ENCODE measurements at places on chromosomes 7 and 10.
A peak's percentile ranks its signal among the peaks of the same experiment; 100 is the strongest.

DNA sequence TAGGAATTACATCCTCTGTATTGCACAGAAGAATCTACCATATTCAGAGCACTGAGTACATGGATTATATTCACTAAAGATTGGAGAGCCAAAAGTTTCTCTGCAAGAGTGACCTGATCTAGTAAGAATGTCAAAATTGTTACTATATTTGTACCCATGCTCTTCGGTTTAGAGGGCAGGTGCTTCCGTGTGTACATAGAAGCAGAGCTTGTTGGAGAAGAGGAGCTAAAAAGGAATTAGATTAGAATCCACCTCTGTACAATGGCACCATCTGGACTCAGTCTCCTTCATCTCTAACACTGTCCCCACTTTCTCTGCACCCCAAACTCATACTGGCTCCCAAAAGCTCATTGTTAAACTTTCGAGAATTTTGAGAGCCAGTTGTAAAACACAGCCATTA is 8.3 kb downstream of the CALD1 start:
- no peak for DNase-seq

DNA sequence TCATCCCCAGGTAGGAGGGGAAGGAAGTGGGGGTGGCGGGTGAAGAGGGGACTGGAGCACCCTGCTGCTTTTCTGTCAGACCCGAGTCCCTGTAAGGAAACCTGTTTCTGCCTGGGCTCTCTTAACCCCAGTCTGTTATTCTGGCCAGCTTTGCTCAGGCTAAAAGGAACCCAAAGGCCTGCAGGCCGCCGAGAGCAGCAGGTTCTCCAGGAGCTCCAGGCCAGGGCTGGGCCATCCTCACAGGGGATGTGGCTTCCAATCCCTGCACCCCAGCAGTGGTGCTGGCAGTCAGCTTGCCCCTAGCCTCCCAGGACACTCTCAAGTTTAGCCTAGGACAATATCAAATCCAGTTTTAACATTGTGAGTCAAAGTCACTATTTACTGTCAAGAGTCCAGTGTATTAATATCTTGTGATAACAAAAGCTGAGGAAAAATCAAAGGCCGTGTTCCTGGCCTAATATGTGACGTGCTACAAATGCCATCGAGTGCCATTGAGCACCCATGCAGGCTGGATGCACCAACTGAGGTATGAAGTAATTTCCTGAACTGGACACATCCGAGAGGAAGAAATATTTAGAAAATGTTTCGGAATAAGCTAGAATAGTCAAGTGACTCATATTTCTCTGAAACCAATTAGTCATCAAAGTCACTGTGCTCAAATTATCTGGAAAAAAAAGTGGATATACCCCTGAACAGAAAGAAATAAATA is 7.0 kb downstream of the PKD1L1 start:
- peak; percentile 61 for DNase-seq

- no peak for DNase-seq
Observed at GRCh38 chr7:36802459-36803135, 78.3 kb upstream of the AOAH start.

DNA sequence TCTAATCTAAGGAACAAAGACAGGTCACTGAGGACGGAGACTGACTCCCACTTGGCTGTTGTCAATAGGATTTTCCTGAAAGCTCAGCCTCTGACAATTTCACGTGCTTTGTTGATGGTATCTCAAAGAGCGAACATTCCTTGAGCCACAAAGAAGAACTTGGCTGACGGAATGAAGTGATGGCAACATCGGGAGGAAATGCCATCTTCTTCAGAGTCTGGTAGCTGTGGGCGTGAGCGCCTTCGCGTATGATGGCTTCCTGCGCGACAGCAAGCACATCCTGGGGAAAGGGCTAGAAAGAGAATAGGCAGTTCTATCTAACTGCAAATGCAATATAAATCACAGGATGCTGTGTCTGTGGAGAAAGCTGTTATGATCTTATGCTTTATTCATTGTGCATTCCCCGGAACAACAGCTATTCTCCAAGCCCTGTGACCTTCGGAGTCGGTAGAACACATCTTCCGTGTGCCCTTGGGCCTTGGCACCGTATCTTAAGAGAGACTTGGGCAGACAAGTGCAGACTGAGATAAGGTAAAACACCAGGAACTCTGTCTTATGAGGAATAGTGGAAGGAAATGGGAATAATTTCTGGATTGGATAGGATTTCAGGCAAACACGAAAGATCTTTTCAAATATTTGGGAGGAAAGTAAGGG is 19.6 kb upstream of the GTPBP4 start:
- DNase-seq = no peak

DNA sequence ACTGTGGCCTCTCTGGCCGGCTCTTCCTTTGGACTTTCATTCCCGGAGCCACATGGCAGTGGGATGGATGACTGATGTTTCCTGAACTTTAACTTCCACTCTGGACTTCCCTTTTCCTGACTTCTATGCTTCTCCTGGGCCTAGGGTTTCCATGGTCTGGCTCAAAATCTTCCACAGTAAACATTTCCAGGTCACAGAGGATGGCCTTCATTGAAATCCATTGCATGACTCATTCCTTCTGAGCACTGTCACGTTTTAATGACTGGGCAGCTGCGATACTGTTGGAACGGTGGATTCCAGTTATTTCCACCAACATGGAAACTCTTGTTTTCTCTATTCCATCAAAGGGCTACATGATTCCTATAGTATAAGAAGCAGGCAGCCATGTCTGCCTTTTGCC is 24.4 kb upstream of the ZNF273 start:
- DNase-seq = no peak

GRCh38 chr7:28903730-28904577 is 54.2 kb downstream of the TRIL start:
- DNase-seq = no peak

Data from fibroblast of skin of left quadriceps (primary cell).